ENCODE measurements at places on chromosomes 13 and 19.

- no peak for DNase-seq
Measured at GRCh38 chr13:102774591-102775520, 1.3 kb upstream of the TEX30 start.

DNA sequence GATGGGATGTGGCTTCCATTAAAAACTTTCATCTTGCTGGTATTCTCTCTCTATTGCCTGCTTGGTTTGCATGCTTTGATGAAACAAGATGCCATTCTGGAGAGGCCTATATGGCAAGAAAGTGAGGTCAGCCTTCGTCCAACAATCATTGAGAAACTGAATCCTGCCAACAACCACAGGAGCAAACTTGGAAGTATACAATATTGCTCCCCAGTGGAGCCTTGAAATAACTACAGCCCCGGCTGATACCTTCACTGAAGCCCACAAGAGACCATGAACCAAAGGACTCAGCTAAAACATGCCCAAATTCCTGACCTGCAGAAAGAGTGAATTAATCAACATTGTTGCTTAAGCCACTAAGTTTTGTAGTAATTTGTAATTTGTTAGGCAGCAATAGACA lies 82.5 kb upstream of the FGF14 start:
- DNase-seq, result no peak

- no peak for DNase-seq
Measured at GRCh38 chr13:96473526-96474180, 383.7 kb downstream of the HS6ST3 start.

DNA sequence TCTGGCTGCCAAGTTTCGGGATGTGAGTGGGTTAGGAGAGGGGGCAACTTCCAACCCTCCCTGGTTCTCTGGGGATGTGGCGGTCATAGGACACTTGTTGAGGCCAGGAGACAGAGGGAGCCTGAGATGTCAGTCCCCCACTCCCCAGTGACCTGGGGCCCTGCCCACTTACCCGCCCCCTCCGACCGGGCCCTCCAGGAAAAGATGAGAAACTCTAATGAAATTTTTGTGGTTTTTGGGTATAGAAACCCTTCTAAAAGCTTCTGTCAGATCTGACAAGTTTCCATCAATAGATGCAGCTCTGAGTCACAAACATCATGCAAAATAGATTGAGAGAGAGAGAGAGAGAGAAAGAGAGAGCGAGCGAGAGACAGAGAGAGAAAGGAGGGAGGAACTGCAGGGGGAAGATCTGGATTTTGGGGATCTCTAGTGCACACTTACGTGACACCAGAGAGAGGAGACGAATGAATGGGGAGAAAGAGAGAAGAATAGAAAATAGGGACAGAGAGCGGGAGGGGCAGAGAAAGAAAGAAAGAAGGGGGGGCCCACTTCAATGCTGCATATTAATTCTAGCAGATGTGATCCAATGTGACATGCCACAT lies 94.0 kb downstream of the PTPRS start:
- peak; percentile 57 for DNase-seq

DNA sequence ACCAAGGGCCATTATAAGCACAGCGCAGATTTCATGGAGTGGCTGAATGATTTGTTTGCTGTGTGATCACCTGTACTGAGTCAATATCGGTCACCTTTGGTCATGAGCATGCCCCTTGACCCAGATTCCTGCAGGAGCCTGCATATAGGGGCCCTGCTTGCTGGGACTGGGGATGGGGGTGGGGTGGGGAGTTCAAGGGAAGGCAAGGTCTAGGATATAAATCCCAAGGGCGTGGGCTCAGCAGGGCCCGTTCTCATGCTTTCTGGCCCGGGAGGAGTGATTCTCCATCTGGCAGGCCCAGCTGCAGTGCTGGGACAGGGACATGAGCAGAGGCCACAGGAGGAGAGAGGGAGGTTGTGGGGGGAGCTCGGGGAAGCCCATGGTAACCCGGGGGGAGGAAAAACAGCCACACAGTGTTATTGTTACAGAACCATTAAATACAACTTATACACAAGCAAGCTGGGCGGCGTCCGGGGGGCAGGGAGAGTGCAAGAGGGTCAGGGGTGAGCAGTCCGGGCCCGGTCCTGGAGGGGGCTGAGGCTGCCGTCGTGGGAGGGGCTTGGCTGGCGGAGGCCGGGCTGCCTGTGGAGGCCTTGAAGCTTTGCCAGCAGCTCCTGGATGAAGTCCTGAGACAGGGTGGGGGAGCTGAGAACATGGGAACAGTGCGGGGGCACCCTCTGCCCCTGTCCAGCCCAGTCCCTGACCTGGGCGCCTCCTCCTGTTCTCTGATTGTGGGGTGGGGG lies 5.2 kb downstream of the PPP1R14A start:
- no peak for DNase-seq

- no peak for DNase-seq
Measured at GRCh38 chr13:83940742-83941141, 58.5 kb upstream of the SLITRK1 start.

DNA sequence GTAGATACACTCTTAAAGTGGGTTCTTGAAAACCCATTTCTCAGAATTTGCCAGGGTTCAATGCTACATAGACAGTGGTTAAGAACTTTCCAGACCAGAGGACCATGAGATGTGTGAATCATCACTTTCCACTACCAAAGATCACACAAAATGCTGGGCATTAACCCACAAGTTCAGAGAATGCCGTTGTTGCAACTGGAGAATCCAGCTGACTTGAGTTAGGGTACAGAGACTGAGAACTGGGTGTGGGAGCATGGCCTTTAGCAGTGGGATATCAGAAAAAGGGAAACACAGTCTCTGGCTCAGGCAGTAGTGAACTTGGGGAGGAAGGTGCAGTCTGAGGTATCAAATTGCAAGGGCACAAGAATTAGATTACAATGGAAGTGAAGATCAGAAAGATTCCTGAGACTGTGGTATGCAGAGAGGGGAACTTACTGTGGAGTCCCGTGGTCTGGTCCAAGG lies 51.5 kb upstream of the WDFY2 start:
- DNase-seq, result no peak

DNA sequence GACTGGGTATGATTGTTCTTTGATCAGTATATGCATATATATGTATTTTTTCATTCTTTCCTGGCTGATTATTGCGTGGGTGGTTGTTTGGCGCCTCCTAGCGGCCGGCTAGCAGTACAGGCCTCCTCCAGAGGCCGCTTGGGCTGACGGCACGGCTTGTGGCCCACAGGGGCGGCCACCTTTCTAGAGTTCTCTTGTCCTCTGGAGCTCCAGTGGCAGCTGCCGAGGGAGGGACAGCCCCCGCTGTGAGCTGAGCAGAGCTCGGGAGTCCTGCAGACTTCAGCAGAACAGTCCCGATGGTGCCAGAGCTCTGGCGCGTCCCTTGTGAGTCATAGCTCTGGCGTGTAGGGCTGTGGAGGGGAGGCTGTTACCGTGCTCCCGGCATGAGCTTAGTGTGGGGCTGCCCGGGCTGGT lies 22.5 kb upstream of the ZNF429 start:
- DNase-seq, result peak; percentile 76

GRCh38 chr13:41244556-41244955 lies 18.8 kb downstream of the MTRF1 start:
- DNase-seq, result no peak

DNA sequence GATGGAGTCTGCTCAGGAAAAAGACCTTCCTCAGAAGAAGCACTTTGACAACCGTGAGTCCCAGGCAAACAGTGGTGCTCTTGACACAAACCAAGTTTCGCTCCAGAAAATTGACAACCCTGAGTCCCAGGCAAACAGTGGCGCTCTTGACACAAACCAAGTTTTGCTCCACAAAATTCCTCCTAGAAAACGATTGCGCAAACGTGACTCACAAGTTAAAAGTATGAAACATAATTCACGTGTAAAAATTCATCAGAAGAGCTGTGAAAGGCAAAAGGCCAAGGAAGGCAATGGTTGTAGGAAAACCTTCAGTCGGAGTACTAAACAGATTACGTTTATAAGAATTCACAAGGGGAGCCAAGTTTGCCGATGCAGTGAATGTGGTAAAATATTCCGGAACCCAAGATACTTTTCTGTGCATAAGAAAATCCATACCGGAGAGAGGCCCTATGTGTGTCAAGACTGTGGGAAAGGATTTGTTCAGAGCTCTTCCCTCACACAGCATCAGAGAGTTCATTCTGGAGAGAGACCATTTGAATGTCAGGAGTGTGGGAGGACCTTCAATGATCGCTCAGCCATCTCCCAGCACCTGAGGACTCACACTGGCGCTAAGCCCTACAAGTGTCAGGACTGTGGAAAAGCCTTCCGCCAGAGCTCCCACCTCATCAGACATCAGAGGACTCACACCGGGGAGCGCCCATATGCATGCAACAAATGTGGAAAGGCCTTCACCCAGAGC lies 16.2 kb upstream of the ZNF544 start:
- DNase-seq, result no peak

DNA sequence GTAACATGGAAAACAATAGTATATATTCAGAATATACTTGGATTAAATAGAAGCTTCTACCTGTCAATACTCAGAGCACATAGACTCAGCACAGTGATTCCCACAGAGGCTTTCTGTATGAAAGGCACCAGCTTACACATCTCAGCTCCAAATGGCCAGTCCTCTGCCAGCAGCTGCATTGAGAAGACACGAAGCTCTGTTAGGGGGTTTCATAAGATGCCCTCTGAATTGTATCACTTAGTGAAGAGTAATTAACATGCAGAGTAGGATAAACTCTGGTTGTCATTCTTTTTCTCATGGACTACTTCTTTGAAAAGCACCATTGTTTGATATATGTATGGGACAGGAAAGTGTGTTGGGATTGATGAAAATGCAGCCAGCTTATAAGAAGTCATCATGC lies 15.2 kb downstream of the EDNRB start:
- no peak for DNase-seq

- DNase-seq, result peak; percentile 24
Measured at GRCh38 chr19:55116859-55117662, at the start of gene PPP1R12C. Gene PPP1R12C, minus strand, starts transcription at chr19:55117637. Its CDS starts 94 bp downstream, at chr19:55117543.

GRCh38 chr19:6721773-6722172 lies 1.3 kb upstream of the C3 start:
- DNase-seq, result no peak

GRCh38 chr19:16330806-16331690 lies 6.4 kb downstream of the KLF2 start:
- DNase-seq, result peak; percentile 26
